ENCODE measurements at places on chromosomes 2 and 18. TPM values are rescaled to one million over a fixed set of nuclear protein-coding genes. Genes with fewer than 3 reads are reported as not detected.

The SERPINB13 gene
- not detected for total RNA-seq

The RPIA gene
- 14.9 TPM for total RNA-seq

The RRM2 gene
- total RNA-seq = 63.5 TPM

The DSG4 gene
- not detected for total RNA-seq

The MYL12A gene
- 1,623 TPM for total RNA-seq

The PNPT1 gene
- 50.0 TPM for total RNA-seq

The FKBP7 gene
- total RNA-seq = 25.7 TPM

The TEX44 gene
- not detected for total RNA-seq

The SCYGR4 gene
- not detected for total RNA-seq

The NT5DC4 gene
- not detected for total RNA-seq

The TRIM43B gene
- total RNA-seq = not detected

The TUBA4A gene
- total RNA-seq = 5.3 TPM

The MYO7B gene
- total RNA-seq = 0.46 TPM

The TYMS gene
- 32.5 TPM for total RNA-seq

The CASP8 gene
- 10.4 TPM for total RNA-seq

The OXER1 gene
- total RNA-seq = not detected

The CRYGB gene
- not detected for total RNA-seq

The LIMS3 gene
- 11.4 TPM for total RNA-seq

The MEP1B gene
- not detected for total RNA-seq

The NUP35 gene
- total RNA-seq = 20.5 TPM

The CBLN2 gene
- 5.9 TPM for total RNA-seq

All from epithelial cell of umbilical artery (primary cell).